ENCODE measurements at places on chromosomes 5 and 9. TPM values are rescaled to one million over a fixed set of nuclear protein-coding genes. Genes with fewer than 3 reads are reported as not detected.

ST8SIA4 gene
- polyA plus RNA-seq = 17.5 TPM

SLC36A3 gene
- not detected for polyA plus RNA-seq

DAB2IP gene
- polyA plus RNA-seq = 0.41 TPM

DRD1 gene
- not detected for polyA plus RNA-seq

PRELID2 gene
- 1.6 TPM for polyA plus RNA-seq

PRDM9 gene
- not detected for polyA plus RNA-seq

SLC6A7 gene
- not detected for polyA plus RNA-seq

GRIN1 gene
- polyA plus RNA-seq = not detected

PCDH12 gene
- polyA plus RNA-seq = 0.07 TPM

HAVCR1 gene
- polyA plus RNA-seq = 0.91 TPM

AFF4 gene
- polyA plus RNA-seq = 17.5 TPM

ANKHD1 gene
- polyA plus RNA-seq = 88.6 TPM

GALNT12 gene
- polyA plus RNA-seq = 5.2 TPM

DMGDH gene
- polyA plus RNA-seq = not detected

CCNG1 gene
- 104 TPM for polyA plus RNA-seq

PRKAA1 gene
- polyA plus RNA-seq = 46.7 TPM

SARDH gene
- 1.8 TPM for polyA plus RNA-seq

CTNND2 gene
- polyA plus RNA-seq = not detected

PPP2R2B gene
- polyA plus RNA-seq = 29.7 TPM

TLX3 gene
- not detected for polyA plus RNA-seq

CCL19 gene
- polyA plus RNA-seq = not detected

ZNF300 gene
- polyA plus RNA-seq = 1.2 TPM

SIL1 gene
- polyA plus RNA-seq = 15.0 TPM

IFNK gene
- polyA plus RNA-seq = not detected

PCDHB7 gene
- not detected for polyA plus RNA-seq

CDX1 gene
- polyA plus RNA-seq = not detected

FGF1 gene
- polyA plus RNA-seq = not detected

C5orf58 gene
- polyA plus RNA-seq = 0.99 TPM

PCDHGA6 gene
- polyA plus RNA-seq = 0.06 TPM
